NCI-H526 (cell line): ENCODE measurements at places on chromosomes 2 and 18.

- peak; percentile 57 for DNase-seq
Measured at GRCh38 chr2:232537079-232537478, 2.4 kb upstream of the CHRNG start.

DNA sequence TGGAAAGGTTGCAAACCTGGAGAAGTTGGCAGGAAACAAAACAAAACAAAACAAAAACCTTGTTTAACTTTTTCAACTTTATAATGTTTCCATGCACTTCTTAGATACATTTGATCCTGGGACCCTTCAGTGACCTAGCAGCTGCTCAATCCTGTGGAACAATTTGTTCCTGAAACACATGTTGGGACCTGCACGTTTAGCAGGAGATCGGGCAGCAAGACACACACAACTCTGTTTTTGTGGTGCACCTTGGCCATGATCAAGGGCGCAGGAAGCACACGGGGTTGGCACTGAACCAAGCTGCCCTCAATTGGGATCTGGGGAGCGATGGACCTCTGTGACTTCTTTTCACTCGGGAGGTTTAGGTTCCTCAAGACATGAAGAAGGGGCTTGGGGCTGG is 268.7 kb downstream of the LOXHD1 start:
- no peak for DNase-seq

- no peak for DNase-seq
Measured at GRCh38 chr2:200736646-200737274, 75.0 kb upstream of the BZW1 start.

- peak; percentile 59 for DNase-seq
Measured at GRCh38 chr2:61538920-61539520, 864 bp upstream of the XPO1 start.

- no peak for DNase-seq
Measured at GRCh38 chr2:129611471-129611870, 368.0 kb upstream of the RAB6C start.

DNA sequence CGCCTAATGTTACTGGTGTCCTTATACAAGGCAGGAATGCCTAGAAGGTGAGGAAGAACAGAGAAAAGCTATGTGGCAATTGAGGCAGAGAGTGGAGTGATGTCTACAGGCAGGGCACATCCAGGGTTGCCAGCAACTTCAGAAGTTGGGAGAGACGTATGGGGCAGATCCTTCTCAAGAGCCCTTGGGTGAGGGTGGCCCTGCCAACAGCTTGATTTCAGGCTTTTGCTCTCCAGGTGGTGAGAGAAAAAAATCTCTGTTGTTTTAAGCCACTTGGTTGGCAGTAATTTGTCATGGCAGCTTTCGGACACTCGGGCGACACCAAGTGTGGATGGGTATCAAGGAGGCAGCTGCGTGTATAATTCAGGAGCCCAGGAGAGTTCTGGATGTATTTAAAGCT is 217.4 kb upstream of the SMIM21 start:
- no peak for DNase-seq

GRCh38 chr18:64171576-64171975 is 22.7 kb upstream of the LINC00305 start:
- DNase-seq = no peak

GRCh38 chr2:173077506-173078177 is 2.0 kb downstream of the MAP3K20 start:
- DNase-seq = no peak

DNA sequence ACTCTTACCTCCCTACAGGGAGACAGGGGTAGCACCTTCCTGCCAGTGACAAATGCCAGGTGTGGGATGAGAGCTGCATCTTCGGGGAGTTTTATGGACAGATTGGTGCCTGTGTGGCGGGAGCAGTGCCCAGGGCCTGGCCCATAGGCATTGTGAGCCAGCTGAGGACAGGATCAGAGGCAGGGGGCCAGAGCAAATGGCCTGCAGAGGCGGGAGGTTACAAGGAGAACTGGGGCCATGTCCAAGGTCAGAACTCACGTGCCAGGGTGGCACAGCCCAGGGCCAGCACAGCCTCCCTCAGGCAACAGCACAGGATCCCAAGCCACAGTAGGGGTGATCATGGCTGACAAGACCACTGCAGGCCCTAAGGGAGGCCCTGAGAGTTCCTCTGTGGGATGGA is 40.2 kb upstream of the MCFD2 start:
- no peak for DNase-seq

GRCh38 chr2:171146633-171147032 is 14.1 kb downstream of the TLK1 start:
- DNase-seq = no peak

- peak; percentile 43 for DNase-seq
Measured at GRCh38 chr2:71070294-71071093, 2.0 kb downstream of the NAGK start.

DNA sequence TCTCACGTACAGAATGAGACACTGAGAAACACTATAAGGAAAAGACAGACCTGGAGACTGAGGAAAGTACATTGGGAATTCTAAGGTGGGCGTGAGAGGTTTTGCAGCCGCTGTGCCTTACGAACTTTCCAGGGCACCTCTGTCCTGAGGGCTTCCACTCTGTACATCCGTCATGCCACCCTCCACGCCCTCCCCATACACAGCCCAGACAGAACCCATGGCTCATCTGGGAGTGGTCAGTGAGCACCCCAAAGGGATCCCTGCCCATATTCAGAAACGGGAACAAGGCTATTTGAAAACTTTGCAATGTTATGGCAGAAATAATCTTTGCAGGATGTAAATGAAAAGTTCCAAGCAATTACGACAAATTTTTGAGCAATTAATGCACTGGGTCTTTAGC is 95.4 kb upstream of the ZNF532 start:
- DNase-seq = no peak

DNA sequence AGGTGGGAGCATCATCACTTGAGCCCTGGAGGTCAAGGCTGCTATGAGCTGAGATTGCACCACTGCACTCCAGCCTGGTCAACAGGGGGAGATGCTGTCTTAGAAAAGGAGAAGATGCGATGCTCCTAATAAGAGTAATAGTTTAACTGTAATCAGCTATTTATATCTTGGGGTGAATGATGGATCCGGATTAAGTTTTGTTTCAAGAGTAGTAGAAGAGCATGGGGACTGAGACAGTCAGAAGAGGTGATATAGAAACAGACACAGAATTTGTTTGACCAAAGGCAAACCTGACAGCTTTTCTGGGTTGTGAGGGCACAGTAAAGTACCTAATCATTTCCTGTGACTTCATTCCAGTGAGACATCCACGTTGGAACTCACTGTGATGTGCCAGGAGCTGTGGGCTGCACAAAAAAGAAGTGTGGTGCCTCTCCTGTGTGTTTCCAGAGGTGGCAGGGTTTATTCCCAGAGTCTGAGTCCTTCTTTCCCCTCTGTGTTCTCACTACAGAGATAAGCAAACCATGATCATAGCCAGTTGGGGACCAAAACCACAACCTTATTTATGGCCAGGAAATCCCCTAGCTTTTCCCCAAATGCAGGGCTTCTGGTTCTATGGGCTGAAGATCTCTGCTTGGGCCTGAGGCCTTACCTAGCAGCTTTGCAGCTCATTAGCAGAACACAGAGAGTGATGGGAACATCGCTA is 113.7 kb downstream of the XRCC5 start:
- no peak for DNase-seq

- no peak for DNase-seq
Measured at GRCh38 chr2:224085246-224085645, 46.2 kb upstream of the SERPINE2 start.

DNA sequence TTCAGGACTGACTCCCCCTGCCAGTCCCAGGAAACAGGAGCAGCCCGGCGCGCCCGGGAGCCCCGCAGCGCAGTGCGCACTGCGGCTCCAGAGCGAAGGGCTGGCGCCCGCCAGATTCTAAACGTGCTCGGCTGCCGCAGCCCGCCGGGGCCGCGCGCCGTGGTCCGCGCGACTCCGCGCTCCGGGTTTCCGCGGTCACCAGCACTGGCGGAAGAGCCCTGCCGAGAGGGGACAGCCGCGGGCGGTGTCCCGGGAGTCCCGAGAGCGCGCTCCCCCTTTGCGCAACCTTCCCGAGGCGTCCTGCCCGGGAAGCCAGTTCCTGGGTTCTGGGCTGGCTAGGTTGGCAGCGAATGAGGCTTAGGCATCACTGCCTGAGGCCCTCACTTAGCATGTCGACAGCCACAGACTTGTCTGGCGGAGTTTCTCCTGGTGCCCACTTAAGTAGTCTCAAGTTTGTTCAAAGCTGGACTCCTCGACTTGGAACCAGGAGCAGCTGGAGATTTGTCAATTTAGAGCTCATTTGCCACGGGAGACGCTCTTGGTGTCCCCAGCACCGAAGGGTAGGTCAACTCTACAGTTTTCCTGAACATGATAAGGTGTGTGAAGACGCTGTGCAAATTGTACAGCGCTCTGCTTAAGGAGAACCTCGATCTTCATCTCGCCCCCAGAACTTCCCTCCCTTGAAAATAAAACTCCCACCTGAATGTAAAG is 1.5 kb upstream of the VSNL1 start:
- DNase-seq = peak; percentile 92

GRCh38 chr2:16664052-16664731 is 1.4 kb downstream of the CYRIA start:
- no peak for DNase-seq

GRCh38 chr2:1925928-1926327 is 181.6 kb upstream of the PXDN start:
- no peak for DNase-seq

DNA sequence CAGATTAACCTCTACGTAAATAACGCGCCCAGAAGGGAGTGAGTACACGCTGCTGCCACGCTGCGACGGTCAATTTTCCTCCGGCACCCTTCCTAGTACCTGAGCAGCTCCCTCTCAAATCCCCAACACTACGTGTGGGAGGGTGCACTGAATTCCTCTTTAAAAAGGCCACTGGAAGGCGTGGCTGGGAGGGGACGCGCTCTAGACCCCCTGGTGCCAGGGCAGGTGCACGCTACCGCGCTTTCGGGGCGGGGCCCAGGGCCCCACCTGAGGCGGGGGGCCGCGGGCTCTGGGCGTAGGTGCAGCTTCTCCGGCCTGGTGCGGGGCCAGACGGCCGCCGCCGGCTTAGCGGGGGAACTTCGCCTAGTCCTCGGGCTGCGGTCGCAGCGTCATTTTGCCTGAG is 668 bp upstream of the ANKRD12 start:
- peak; percentile 82 for DNase-seq

DNA sequence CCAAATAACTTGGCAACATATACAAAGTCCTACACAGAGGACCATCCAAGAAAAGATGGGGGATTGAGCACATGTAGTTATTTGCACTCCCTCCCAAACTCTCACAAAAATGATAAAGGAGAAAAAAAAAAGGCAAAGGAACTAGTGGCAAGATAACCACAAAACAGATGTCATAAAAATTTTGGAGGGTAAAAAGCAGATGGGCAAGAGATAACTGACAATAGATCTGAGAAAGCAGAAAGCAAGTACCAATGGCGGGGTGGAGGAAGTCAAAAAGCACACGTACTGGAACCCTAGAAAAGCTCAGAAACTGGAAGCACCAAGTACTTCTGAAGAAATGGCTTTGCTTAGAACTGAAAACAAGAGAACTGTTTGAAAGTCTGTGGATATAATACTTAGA is 82.0 kb downstream of the WDPCP start:
- no peak for DNase-seq

GRCh38 chr18:45957100-45957499 is 10.0 kb downstream of the EPG5 start:
- DNase-seq = no peak

GRCh38 chr18:48896875-48897511 is 53.8 kb downstream of the SMAD7 start:
- no peak for DNase-seq

- no peak for DNase-seq
Measured at GRCh38 chr2:9407363-9407811, 15.9 kb downstream of the ITGB1BP1 start.

DNA sequence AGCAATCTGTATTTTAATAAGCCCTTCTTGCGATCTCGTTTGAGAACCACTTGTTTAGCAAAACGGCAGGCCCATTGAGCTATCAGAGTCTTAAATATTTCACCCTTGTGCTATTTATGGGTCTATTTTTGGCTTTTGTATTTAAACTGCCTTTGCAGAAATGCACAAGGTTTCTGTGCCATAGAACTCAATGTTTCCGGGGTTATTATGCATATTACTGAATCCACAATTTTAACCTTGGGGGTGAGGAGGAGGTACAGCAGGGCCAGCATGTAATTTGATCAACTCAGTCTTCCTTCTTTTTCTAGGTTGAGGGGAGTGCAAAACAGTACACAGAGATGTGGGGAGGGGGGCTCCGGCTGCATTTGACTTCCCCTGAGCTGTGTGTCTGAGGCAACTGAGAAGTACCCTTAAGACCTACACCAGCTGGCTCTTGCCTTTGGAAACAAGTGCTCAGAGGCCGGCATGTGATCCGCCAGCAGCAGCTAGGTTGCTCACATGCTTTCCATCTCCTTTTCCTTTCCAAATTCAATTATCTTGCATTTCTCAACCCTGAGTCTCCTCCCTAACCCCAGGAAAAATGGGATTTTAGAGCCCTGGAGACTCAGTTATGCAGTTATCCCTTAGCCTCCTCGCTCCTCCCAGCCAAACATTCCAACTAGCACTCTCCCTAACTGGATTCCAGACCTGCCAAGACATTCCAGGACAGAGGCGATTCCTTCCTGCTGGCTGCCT is 103.0 kb downstream of the HNRNPLL start:
- DNase-seq = no peak

DNA sequence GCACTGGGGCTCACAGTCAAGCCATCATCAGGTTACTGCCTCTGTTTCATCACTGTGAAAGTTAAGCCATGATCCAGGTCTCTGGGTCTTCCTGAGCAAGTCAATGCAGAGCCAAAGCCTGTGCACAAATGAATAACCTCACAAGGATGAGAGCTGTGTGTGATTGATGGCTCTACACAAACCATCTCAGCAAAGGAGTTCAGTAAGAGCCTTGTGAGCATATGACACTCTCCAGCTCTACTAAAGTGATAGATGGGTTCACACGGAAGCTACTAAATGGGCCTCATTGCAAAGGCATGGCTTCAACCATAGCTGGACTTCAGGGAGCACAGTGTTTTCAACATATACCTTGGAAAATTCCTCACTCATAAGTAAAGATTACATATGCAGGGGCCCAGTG is 101.5 kb downstream of the AFF3 start:
- DNase-seq = no peak

DNA sequence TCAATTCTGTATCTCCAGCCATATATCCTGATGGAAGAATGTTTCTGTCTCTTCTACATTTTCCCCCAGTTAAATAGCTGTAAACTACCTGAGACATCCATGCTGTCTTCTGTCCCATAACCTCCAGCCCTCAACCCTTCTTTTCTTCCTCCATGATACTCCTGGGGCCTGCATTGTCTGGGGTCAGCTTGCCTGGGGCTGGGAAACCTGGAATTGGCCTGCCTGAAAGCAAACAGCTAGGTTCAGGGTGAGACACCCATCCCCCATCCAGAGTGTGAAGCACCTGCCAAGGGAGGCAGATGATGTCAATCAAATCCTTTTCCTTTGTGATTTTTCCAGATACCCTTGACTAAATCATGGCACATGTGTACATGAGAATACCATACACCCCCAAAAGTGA is 313.7 kb upstream of the MGAT5 start:
- no peak for DNase-seq
